ENCODE measurements at places on chromosomes 2 and 18.

DNA sequence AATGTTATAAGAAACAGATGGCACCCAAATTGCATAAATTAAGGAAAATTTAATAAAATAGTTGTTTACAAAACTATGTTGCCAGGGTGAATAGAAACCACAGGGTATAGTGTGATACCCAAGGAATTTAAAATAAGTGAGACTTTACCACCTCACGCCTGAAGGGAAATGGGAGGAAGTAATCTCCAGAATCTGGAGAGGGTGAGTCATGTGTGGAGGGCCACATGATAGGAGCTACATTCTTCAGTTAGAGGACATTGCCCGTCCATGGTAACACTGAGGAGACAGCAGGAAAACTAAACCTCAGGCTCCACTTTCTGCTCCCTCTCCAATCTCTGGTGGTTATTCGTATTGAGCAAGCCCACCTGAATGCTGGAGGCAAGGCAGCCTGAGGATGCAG is 97.2 kb upstream of the NXPH2 start:
- no peak for DNase-seq

DNA sequence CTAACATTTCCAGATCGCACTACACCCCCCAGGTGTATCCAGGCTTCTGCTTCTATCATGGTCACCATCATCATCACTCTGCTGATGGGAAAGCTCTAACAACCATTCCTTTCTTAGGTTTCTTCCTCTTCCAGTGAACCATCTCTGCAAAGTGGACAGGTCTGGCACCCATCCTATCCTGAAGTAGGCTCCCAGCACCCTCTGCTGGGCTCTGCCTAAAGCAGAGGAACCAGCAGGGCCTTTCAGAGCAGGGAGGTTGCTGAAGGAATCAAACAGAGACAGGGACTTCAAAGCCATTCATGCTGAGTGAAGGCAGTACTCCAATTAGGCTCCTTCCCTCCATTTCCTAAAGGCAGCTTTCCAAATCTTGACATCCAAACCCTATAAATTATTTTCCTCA is 27.2 kb upstream of the SATB2 start:
- no peak for DNase-seq

DNA sequence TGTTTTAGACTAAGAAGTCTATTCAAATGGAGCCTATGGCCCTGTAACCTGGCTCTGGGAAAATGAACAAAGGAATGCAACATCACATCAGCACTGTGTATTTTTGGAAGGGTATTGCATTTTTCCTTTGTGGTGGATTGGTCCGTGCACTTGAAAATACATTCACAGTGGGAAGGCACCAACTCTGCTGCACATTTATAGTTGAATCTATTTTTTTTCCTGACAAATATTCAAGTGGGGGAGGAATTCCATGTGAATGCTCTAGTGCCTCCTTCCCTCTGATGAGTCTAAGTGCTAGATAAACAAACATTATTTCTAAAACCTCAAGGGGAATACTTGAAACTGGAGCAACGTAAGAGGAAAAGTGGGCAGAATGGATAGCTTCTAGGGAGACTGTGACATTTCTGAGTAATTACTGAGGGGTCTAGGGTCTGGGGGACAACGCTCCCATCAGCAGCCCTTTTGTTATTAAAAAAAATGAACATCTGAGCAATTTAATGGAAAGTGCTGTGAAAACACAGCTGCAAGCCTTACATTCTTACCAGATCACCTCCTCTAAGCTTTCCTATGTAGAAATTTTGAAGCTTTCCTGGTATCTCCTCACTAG is 208.2 kb downstream of the SLC8A1 start:
- no peak for DNase-seq

DNA sequence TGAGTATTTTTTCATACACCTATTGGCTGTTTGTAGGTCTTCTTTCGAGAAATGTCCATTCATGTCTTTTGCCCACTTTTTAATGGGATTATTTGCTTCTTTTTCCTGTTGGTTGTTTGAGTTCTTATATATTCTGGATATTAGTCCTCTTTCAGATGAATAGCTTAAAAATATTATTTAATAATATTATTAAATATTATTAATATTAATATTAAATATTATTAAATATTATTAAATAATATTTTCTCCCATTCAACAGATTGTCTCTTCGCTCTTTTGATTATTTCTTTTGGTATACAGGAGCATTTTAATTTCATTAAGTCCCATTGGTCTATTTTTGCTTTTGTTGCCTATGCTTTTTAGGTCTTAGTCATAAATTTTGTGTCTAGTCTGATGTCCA is 361.9 kb downstream of the TSN start:
- DNase-seq = no peak

DNA sequence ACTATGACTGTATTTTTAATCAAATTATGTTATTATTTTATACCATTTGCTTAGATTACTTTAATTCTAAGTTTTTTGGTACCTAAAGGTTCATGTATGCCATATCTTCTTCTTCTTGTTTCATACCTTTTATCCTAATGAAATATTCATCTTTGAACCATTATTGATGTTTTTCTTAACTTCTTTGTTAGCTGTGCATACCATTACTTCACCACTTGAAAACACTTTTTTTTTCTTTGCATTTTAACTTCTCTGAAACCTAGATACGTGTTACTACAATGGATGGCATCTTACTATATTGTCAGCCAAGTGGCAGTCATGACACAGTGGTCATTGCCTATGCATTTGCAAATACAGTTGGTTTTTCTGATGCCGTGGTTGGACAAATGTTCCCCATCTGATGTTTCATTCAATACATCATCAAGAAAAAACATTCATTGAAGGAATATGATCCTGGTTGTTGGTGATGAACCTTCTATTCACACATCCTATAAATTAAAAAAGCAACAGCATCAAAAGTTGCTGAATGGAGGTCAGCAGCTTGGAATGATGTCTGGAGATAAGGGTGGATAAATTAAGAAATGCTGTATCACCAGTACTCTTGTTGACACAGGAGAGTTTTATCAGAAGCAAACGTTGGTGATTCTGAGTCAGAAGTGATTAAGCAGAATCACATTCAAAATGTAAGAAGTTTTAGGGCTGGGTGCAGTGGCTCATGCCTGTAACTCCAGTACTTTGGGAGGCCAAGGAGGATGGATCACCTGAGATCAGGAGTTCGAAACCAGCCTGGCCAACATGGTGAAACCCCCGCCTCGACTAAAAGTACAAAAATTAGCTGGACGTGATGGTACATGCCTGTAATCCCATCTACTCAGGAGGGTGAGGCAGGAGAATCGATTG is 7.4 kb downstream of the IL36A start:
- DNase-seq = no peak

DNA sequence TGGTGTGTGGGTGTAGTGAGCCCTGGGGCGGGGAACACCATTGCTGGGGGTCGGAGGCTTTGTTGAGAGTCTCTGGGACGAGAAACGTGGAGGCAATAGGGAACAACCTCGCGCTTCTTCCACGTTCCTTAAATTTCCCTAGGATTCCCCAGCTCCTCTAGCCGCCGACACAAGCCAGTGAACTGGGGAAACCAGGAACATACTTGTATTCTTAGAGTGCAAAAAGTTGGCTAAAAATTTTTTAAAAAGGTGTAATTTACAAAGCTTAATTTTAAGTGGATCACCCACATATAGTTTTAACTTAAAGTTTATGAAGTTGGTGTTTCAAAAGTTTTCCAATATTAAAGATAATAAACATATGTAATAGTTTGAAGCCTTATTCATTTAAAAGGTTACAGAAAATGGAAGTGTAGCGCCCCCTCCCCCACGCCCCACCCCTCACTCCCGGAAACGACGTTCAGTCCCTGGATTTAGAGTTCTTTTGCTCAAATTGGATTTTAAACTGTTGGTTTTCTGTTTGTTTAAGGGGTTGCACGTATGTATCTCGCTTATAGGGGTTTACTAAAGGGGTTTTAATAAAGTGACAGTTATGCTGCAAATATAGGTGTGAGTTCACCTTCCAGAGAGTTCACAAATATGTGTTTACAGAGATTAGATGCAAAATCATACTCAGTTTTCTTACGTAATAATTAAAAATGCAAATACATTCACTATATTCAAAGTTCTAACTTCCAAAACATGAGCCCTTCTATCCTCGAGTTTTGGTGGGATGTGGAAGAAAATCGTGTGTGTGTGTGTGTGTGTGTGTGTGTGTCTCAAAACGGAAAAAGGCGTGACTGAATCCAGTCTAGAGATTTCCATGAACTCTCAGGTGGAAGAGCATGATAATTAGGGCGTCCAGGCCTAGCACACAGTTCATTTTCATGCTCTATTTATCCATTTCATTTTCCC is 872 bp downstream of the DSG2 start:
- no peak for DNase-seq

DNA sequence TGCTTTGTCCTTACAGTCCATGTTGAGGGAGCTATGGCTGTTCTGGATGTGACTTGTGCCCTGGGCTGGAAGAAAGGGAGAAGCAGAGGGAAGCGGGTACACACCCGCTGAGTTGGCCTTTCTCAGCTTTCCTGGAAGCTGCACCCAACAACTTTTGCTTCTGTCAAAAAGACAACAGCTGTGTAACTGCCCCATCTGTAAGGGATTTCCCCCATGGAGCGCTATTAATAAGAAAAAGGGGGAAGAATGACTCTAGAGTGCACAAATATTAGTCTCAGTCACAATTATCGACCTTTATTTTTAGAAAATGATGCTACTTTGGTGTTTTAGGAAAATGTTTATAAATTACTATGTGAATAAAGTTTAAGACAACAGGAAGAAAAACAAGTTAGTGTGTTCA is 368.3 kb downstream of the RAD51AP2 start:
- DNase-seq = no peak

DNA sequence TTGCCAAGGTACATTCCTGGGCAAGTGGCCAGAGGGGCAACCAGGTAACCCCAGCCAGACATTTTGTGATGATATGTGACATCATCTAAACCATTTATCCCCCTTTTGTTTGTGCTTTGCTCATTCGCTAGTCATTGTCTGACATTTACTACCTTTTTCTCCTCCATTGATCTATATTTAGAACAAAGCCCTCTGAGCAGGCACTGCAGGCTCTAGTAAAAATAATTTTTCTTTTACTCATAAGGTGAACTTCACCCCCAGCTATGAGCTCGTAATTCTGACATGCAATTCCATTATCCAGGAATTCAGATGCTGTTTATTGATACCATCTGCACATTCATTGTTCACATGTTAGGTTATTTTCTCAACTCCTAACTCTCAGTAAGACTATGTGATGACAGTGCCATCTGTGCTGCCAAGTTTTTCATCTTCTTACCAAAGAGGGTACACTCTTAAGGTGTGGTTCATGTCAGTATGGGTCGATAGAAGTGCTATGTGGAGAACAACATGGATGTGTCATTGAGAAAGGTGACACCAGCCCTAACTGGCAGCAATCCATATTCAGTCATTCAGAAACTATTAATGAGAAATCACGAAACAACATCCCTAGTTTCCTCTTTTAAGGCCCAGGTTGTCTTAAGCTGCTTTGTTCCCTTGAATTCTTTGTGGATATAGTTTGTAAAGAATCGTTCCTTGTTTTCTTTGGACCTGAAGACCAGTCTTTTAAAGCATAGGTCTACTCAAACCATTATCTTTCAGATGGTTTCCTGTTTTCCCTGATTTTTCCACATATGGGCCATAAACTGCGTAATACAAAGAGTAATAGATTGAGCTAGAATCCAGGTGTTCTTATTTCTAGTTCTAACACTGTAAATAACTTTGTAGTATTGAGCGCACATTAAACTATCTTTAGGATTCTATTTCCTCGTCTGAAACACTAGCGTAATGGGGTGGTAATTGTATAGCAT is 978.1 kb upstream of the CDH2 start:
- DNase-seq = no peak

GRCh38 chr18:1133541-1133940 is 228.9 kb downstream of the ADCYAP1 start:
- no peak for DNase-seq

DNA sequence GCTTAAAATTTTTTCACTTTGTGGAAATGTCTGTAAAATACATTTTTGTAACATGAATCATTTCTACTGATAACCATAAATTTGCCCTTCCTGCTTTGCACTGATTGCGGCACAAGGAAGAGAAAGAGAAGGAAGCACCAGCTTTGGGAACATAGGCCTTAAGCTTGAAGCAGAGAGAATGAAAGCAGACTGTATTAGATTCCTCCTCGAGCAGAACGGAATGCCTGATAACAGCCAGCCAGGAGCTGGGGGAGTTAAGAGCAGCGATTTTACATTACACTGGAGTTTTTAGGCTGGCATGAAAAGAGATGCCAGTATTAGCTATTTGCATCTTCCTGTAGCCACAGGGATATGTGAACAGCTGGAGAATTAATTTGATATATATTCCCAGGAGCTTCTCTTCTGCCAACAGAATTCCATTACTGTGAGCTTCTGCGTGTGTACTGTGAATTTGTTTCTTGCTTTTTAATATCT is 33.5 kb downstream of the CRIM1 start:
- DNase-seq = no peak

DNA sequence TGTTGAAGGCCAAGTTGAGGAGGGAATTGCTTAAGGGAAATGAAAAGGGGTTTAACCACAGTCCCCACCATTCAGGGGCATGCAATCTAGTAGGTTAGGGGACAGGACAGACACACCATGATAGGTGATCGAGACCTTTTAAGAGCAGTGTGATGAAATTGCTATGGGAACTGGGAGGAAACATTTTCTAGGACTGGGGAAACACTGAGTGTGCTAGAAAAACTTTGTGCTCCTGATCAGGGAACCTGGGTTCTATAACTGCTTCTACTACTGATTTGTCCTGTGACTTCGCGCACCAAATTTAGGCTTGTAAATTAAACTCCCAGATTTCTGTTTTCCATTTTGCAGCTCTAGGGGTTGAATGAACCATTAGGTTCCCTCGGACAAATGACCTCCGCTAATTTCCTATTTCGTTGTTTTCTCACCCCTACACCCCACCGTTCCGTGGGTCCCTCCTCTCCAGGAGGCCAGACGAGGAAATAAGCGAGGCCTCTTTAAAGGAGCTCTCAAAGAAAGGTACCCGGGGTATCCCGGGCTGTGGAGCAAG is 371 bp upstream of the LCLAT1 start:
- DNase-seq = no peak

GRCh38 chr18:49904871-49905555 is 91.7 kb upstream of the ACAA2 start:
- DNase-seq = no peak

DNA sequence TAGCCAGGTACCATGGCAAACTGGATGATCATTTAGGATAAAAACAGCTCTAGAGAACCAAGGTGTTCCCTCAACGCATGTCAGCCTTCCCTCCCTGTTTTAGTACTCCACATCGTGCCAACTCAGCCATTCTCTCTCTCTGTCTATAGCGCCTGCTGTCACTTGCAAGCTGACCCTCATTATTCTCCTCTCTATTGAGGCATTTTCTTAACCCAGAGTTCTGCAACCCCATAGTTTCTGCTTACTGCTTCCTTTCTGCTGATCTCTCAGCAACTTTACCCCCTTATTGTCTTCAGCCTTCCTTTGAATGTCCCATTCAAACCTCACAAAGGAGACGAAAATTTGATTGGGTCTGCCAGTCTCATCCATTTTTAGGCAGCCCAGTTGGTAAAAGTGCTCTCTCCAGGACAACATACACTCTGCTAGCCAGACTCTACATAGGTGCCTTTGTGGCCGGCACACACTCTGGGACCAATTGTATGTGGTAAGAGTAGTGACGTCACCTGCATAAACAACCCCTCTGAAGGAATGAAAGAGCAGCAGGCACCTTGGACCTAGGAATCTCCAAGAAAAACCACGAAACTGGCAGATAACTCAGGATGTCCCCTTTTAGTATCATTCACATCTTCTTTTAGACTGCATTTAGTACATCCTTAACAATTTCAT is 367.2 kb upstream of the KCNH7 start:
- no peak for DNase-seq
